ENCODE measurements at places on chromosomes 3 and 15.

GRCh38 chr3:46269556-46269955, 27.3 kb downstream of the CCR3 start:
- peak; percentile 67 for DNase-seq

GRCh38 chr3:157043771-157044170, 116.2 kb downstream of the CCNL1 start:
- no peak for DNase-seq

DNA sequence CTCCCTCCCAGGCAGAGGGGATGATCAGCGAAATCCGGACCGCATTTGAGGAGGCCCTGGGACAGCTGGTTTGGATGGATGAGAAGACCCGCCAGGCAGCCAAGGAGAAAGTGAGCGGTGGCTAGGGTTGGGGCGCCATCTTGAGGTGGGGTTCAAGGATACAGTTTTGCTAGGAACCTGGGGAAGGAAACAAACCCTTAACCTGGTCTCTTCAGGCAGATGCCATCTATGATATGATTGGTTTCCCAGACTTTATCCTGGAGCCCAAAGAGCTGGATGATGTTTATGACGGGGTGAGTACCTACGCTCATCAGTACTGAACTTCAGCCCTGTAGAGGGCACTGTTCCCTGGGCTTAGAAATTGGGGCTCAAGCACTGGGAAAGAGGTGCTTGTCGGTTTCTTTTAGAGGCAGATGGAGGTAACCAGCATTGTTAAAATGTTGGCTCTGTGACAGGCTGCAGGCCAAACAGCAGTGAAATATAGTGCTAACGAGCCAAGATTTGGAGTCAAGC, 9.6 kb upstream of the PSMD2 start:
- peak; percentile 30 for DNase-seq

DNA sequence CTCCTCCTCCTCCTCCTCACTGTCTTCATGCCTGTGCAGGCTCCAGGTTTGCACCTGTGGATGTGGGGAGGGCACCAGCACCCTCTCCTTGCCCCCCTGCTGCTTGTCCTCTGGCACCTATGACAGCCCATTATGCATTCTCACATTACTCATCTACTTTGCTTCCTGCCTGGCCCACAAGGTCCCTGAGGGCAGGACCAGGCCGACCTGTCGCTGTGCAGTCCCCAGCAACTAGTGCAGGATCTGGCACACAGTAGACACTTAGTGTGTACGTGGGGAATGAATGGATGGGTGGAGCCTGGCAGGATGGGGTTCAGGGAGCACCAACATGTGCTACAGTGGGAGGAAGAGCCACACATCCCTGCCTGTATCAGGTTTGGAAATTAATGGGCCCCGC, 58.3 kb upstream of the TMEM115 start:
- DNase-seq: no peak

- no peak for DNase-seq
Measured at GRCh38 chr3:37086918-37087317, 87.5 kb downstream of the LRRFIP2 start.

- DNase-seq: no peak
Measured at GRCh38 chr15:86349565-86349964, 269.9 kb downstream of the AGBL1 start.

GRCh38 chr3:85709346-85709892, 750.6 kb downstream of the CADM2 start:
- DNase-seq: no peak

- DNase-seq: no peak
Measured at GRCh38 chr3:197508461-197508860, 47.3 kb downstream of the BDH1 start.

DNA sequence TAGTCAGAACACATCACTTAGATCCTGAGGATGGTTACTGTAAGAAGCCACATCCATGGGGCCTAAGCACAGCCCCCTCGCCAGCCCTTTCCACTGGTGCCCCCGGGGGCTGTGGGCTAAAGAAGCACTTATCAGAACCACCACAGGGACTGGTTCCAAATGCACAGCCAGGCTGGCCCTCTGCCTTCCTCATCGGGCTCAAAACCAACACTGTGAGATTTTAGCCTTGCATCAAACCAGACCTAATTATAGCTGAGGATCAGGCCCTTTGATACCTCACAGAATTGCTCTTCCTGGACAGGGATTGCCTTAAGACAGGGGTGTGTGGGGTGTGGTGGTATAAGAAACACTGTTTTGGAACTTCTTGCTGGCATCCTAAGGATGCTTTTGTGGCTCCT, 23.7 kb downstream of the SRPRB start:
- no peak for DNase-seq

DNA sequence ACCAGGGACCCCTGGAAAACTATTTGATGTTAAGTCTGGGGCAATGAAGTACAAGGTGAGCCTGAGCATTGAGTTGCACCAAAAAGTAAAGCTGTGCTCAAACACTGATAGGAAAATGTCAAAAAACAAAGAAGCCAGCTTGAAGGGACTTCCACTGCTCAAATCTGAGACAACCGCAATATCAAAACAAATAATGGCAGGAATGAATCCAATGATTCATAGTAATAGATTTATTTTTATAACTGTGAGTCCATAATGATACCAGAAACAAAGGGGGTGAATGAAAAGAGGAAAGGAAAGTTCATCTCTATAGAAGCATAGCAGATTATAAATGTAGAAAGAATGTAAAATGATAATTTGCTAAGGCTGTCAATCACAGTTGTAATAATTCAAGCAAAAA, 237.3 kb upstream of the ZBTB20 start:
- no peak for DNase-seq

- DNase-seq: peak; percentile 11
Measured at GRCh38 chr3:61936344-61936937, 375.1 kb downstream of the PTPRG start.

DNA sequence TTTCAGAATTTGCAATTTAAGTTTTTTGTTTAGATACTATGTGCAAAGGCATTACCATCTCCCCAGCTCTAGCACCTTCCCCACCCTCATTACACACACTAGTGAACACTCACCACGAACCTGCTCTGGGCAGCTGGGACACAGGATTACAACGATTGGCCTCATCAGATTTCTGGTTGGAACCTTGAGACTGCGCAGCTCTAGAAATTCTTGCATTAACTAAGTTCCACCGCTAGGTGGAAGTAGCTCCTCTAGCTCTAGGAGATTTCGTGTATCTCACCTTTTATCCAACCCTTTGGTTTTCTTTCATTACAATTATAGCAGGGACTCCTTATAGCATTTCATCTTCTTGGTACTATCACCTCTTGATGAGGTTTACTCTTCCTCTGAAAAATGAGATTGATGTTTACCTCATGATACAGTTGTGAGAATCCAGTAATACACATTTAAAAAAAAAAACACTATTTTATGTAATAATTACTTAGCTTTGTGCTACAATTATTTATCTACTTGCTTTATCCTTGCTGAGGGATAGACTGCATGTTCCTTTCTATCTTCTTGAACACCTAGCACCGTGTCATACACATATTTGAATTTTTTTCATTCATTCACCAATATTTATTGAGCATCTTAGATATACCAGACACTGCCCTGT, 28.7 kb upstream of the PLOD2 start:
- peak; percentile 16 for DNase-seq

DNA sequence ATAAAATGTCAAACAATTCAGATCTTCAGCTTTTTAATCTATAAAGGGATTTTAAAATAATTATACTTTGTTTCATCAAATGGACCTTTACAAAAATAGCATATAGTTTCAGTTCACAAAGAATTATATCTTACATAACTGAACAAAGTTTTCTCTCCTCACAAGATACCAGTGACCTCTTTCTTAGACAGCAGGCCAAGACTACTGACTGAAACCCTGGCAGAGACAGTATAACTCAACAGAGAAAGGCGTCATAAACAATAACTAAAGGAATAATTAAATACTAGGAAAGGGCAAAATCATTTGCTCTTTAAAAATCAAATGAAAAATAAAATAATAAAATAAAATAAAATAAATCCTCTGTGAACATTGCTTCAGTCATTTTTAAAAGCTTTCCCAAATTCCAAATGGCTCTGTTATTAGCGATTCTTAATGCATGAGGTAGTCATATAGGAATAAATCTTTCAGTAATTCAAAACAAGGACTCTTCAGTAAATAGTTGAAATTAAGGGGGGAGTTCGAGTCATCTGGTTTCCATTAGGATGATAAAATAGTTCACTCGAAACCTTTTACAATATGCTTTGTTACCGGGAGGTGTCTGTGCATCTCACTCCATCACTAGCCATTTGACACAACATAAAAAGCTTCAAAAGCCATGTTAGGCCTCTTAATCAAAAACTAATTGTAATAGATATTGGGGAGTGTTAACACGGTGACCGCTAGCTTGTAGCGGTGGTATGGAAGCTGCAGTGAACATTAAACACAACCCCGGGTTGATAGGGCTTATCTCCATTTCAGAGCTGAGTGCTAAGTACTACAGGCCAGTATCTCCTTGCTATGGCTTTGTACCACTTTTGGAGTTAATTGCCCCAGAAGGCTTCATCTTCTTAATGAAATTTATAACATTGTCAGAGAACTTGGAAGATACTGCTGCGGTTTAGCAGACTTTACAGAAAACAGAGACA, 142.9 kb upstream of the NR2F2 start:
- no peak for DNase-seq

DNA sequence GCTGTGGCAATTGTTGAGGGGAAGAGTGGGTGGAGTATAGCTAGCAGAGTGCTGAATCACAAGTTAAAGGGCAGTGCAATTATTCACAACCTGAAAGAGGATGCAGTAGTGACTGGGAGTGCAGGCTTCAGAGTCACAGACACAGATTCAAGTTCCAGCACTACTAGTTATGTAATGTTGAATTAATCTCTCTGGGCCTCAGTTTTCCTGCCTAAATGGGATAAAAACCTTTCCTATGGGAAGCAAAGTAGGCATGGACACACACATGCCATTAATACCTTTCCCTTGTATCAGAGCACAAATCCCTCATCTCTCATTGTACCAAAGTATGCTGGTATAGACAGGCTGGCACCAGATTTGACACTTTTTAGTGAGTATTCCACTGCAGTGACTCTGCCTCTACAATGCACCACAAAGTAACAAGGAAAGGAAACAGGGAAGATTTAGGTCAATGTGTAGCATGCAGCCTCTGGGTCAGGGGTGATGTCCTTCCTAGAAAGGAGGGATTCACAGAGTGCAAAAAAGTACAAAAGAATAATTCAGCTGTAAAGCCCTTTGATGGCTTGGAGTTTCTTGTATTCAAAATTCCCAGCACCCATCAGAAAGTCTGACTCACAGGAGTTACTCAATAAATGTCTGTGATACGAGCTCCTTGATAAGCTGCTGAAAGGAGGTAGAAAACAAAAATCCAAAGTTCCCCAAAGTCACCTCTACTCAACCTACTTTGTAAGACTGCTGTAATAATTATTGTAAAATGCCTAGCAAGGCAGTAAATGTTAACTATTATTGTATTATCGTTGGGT, 507.5 kb upstream of the TGFBR2 start:
- no peak for DNase-seq
